ENCODE measurements at places on chromosomes 13 and 19.
A peak's percentile ranks its signal among the peaks of the same experiment; 100 is the strongest.

DNA sequence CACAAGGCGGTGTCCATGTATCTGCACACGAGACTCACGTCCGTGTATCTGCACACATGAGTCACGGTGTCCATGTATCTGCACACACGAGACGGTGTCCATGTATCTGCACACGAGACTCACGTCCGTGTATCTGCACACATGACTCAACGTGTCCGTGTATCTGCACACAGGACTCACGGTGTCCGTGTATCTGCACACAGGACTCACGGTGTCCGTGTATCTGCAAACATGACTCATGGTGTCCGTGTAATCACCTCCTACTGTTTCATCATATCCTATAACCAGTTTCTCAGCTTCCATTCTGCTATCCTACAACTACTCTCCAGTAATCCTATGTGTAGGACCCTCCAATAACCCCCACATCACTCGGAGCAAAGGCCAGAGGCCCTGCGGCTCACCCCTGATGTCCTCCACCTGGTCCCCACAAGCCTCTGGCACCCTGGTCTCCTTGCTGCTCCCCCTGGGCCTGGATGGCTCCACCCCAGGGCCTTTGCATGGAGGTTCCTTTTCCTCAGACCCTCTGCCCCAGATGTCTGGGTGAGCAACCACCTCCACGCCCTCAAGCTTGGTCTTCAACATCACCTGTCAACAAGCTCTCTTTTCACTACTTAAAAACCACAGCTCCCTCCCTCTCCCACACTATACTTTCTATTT is 2.5 kb upstream of the TMEM255B start:
- DNase-seq: no peak

- DNase-seq: no peak
Observed at GRCh38 chr19:5091018-5091683, 122.2 kb downstream of the KDM4B start.

DNA sequence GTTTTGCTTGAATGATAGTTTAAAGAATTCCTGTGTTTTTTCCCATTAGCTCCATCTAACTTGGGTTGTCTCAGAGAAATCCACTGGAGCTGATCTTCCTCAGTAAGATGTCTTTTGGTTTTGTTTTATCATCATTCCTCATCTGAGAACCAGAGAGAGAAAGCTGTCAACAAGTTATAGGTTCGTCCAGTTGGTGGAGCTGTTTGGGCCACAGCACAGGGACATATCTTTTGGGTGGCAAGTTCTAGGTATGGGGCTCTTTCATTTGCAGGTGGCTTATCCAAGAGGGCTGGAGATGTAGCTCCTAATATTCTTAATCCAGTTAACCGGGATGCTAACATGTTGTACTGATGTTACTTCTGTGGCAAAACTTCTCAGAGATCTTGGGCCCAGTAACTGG is 174.2 kb downstream of the KCNRG start:
- DNase-seq: peak; percentile 15

GRCh38 chr13:22757530-22758120 is 423.2 kb upstream of the SGCG start:
- no peak for DNase-seq

DNA sequence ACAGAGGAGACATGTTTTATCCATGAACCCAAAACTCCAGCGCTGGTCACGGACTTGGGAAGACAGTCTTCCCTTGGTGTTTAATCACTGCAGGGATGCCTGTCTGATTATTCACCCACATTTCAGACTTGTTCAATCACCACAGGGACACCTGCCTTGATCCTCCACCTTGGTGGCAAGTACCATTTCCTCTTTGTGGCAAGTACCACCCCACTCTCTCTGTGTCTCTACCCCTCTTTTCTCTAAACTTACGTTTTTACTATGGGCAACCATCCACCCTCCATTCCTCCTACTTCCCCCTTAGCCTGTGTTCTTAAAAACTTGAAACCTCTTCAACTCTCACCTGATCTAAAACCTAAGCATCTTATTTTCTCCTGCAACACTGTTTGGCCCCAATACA is 16.8 kb downstream of the ZNF83 start:
- DNase-seq: no peak

GRCh38 chr13:76826527-76826926 is 59.7 kb downstream of the KCTD12 start:
- DNase-seq: no peak

- no peak for DNase-seq
Observed at GRCh38 chr13:74066937-74067336, 67.3 kb downstream of the KLF12 start.

DNA sequence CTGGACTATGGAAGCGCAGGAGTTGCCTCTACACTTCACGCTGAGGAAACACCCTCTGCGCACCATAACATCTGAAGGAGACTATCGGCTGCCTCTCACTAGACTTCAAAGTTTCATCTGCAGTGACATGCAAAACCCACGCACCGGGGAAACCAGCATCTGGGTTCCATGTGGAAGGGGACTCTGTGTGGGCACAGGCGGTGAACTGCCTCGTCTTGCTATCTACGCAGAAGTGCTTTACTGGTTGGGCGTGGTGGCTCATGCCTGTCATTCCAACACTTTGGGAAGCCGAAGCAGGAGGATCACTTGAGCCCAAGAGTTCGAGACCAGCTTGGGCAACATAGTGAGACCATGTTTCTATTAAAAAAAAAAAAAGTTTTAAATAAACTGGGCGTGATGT is 116.4 kb downstream of the STK24 start:
- no peak for DNase-seq

DNA sequence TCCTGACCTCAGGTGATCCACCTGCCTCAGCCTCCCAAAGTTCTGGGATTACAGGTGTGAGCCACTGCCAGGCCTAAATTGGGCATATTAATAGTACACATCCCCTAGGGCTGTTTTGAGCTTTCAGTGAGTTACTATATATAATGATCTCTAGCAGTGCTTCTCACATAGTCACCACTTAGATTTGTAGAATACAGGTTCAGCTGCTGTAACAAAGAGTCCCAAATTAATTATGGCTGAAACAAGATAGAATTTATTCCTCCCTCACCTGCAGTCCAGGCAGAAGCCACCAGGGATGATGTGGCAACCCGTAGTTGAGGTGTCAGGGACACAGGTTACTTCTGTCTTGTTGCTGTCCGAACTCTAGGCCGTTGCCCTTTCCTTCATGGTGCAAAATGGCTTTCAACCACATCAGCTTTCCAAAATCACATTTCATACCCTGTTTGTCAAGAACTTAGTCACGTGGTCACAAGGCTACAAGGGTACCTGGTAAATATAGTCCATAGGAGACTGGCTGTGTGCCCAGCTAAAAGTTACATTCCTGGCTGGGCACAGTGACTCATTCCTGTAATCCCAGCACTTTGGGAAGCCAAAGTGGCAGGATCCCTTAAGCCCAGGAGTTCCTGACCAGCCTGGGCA is 2.9 kb downstream of the PROSER3 start:
- DNase-seq: no peak

GRCh38 chr19:18424890-18425514 is 5.8 kb downstream of the SSBP4 start:
- no peak for DNase-seq

- DNase-seq: no peak
Observed at GRCh38 chr13:90696656-90697055, 650.8 kb upstream of the MIR17HG start.

- DNase-seq: no peak
Observed at GRCh38 chr19:6988257-6988656, 33.0 kb downstream of the MBD3L2B start.

DNA sequence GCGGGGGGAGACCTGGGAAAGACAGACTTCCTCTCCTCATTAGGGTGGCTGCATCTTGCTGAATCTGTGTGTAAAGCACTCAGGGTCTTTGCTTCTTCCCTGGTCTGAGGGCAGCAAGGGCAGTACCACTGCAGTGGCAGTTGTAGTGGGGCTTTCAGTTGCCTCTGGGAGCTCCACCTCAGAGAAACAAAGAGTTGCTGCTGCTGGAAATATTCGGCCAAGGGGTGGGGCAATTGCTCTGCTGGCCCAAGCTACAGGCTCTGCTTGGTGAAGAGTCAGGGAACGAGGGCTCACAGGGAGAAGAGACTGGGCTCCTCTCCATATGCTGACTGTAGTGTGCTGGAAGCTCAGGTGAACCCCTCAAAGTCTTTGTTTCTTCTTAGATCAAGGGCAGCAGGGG is 52.5 kb downstream of the POSTN start:
- no peak for DNase-seq

DNA sequence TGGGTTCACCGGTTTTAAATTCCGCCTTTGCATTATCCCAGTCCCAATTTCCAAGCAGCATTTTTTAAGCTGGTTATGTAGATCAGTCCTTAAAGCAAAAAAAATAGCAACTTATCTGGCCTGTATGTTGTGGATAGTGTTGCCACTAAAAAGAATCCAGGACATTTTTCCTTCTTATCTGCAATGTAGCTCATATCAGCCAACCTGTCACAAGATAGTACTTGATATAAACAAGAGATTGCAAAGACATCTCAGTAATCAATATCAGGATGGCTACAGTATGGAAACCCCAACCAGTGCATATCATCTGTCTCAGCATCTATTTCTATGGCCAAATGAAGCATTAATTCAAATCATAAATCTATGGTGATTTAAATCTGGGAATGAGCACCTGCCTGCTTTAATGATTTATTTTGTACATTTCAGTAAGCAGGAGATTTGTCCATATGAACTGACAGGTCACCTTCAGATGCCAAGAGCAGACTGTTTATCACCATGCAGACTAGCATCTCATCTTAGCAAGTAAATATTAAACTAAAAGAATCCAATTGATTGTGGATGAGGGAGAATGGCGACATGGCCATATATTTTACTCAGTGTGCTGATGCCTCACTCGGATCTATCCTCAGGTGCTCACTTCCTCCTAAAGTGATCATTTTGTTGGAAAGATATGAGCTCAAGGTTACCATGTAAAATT is 240.4 kb downstream of the DACH1 start:
- no peak for DNase-seq

- no peak for DNase-seq
Observed at GRCh38 chr13:106981051-106981450, 413.1 kb upstream of the ARGLU1 start.

- DNase-seq: no peak
Observed at GRCh38 chr13:21043898-21044297, 17.5 kb downstream of the LATS2 start.

- DNase-seq: no peak
Observed at GRCh38 chr19:45852145-45852750, 10.7 kb downstream of the SYMPK start.

- no peak for DNase-seq
Observed at GRCh38 chr13:110134801-110135200, 172.2 kb downstream of the COL4A1 start.

DNA sequence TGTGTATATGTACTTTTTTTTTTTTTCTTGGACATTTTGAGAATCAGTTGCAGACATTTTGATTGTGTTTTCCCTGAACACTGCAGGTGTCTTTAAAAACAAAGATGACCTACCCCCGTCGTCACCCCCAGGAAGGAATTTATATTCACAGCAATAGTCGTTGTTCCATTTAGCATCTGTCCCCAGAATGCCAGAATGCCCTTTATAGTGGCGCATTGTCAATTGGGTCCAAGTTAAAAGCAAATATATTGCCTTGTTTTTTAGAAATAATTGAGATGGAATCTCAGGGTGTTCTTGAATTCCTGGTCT is 1.8 kb upstream of the RNF225 start:
- DNase-seq: no peak

DNA sequence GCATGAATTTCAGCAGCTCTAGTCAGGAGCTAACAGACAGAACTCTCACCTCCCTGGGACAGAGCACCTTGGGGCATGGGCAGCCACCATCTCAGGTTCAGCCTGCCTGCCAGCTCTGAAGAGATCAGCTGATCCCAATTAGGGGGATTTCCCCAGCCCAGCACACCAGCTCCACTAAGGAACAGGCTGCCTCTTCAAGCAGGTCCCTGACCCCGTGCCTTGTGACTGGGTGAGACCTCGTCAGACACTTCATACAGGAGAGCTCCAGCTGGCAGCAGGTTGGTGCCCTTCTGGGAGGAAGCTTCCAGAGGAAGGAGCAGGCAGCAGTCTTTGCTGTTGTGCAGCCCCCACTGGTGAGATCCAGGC is 84.5 kb upstream of the UFM1 start:
- DNase-seq: no peak

Measured in CD4-positive, alpha-beta T cell treated with Interleukin-15 for 4 hours (primary cell).